ENCODE measurements at places on chromosomes 3 and 15. TPM values are rescaled to one million over a fixed set of nuclear protein-coding genes. Genes with fewer than 3 reads are reported as not detected.

PLCH1 gene
- total RNA-seq: 0.11 TPM

CHRNB4 gene
- total RNA-seq: not detected

LXN gene
- 196 TPM for total RNA-seq

ITIH1 gene
- total RNA-seq: not detected

Data from uterine smooth muscle cell (primary cell).